Foreskin keratinocyte (primary cell): ENCODE measurements at places on chromosomes 7 and 10. TPM values are rescaled to one million over a fixed set of nuclear protein-coding genes. Genes with fewer than 3 reads are reported as not detected.

Gene EBLN1
- not detected in 2 replicates for polyA plus RNA-seq

Gene MRC1
- 0.01 TPM in 1 of 2 replicates, not detected in the other for polyA plus RNA-seq

Gene NPVF
- polyA plus RNA-seq = not detected in 2 replicates

DNA sequence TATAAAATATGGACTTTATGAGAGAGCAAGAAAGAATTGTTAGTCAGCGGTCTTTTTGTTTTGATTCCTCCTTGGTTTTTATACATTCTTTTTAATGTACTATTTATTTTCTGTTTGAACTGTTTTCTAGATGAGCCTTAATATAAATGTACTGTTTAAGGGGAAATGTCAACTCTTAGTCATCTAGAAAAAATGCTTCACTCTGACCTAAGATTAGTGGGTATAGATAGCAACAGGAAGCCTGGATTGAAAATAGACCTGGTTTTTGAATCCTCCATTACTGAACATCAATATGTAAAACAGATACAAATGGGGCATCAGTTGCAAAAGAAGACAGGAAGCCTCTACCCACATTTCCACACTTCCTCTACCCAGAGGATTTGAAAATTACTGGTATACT, 87.8 kb downstream of the CHRM2 start:
- DNase-seq = no peak

- DNase-seq = peak; percentile 28
These were observed 94.7 kb upstream of the ZMIZ1 start for GRCh38 chr10:78973901-78974616.

DNA sequence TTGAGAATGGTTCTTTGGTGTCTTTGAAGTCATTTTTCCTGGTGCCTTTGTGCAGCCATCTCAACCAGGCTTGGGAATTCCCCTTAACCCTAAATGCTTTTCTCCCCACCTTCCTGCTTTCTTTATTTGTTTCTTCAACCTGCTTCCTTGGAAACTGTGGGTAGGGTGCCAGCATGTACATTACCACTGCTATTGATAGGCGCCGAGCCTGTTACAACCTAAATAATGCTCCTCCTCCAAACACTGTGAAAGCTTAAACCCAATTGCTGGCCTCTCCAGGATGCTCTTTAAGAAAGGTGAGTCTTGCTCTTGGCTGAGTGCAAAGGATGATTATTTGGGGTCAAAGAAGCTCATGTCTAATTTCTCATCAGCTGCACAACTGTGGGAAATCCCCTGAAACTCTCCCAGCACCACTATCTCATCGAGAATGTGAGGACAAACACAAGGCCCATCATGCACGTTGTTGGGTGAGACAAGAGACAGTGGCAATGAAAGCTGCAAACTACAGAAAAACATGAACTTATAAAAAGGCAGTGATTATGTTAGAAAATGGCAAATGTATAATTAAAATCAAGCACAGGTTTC, 285.5 kb upstream of the IGFBP3 start:
- peak; percentile 36 for DNase-seq

DNA sequence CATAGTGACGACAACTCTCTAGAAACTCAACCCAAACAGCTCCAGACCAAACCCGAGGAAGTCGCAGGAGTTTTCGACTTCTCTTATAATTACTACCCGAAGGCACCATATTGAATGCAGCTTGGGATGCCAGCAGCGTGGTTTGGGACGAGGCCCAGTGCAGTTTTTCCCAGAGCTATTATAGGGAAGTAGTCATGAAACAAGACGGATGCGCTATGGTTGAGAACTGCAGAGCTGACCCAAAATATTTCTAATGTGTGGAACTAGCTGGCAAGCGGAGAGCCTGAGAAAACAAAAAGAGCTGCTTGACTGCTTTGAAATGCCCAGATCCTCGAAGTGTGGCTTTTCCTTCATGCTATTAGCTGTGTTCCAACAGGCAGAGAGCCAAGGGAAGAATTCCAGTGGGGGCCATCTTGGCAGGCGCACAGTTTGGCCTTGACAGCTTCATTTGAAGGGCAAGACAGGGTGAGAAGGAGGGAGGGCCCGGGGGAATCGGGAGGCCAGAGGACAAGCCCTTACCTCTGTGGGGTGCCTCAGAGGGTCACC, 122.7 kb downstream of the CUL2 start:
- no peak for DNase-seq

DNA sequence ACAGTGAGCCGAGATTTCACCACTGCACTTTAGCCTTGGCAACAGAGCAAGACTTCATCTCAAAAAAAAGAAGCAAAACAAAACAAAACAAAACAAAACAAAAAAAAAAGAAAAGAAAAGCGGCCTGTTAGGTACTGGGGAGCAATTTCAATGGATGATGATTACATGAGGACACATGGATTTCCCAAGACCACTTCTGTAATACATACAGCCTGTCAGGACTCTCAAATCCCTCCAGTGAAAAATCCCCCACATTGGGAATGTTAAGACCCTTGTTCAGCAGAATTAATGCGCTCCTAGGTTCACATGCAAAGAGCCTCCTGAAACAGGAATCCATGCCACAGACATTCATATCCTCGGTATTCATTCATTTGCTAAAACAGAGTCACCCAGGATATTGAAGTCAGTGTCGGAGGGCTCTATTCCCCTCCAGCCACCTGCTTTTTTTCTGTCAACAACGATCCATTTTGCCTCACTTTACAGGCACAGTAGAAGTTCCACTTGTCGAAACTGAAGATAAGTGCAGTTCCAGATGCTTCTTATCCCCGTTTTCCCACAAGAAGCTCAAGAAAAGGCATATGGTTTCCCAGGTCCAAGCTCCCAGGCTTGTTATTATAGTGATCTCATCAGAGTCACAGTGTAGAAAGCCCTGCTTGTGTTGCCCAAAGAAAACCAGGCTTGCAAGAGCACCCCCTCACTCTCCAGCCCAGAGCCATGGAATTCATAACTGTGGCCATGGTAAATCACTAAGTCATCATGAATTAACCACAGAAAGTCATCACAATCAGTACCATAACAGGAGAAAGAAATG, 20.2 kb downstream of the SLC16A12 start:
- DNase-seq = peak; percentile 72
